GM12891 (cell line): ENCODE measurements at places on chromosomes 3 and 15.

DNA sequence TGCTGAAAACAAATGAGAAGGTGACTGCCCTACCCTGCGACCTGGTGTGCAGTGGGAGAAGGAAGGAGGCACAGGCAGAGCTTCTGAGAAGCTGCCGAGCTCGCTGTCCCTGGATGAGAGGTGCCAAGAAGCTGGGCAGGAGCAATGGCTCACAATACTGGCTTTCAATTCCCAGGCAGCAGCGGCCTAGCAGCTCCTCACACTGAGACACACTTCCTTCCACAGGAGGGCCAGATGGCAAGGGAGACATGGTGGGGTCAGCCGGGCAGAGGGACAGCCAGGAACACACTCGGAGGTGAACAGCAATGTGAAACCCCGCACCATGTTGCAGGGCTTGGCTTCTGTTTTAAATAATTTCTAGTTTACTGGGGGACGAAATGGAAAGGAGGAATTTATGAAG lies 314.6 kb downstream of the EPHB1 start:
- no peak for DNase-seq

GRCh38 chr15:89790661-89791060 lies 14.5 kb downstream of the MESP2 start:
- DNase-seq = no peak

DNA sequence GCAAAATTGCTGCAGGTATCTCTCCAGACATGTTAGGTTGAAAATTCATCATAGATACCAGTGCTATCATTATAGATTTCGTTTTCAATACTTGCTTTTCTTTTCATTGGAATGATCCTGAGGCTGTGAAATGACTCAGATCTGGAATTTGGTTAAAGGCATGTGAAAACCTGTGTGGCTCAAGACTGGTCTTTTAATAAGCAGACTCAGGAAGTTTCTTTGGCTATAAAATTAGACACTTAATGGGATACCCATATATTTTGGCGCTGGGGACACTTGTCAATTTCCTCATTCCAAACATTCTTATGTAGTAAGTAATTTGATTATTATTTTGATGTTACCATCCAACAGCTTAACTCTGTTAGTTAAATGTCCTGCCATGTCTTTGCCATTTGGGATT lies 1041.1 kb upstream of the GBE1 start:
- no peak for DNase-seq

GRCh38 chr3:127729556-127730056 lies 56.9 kb downstream of the ABTB1 start:
- DNase-seq = no peak

GRCh38 chr15:90664650-90665287 lies 52.4 kb upstream of the BLM start:
- no peak for DNase-seq
